ENCODE measurements at places on chromosomes 3 and 15.

DNA sequence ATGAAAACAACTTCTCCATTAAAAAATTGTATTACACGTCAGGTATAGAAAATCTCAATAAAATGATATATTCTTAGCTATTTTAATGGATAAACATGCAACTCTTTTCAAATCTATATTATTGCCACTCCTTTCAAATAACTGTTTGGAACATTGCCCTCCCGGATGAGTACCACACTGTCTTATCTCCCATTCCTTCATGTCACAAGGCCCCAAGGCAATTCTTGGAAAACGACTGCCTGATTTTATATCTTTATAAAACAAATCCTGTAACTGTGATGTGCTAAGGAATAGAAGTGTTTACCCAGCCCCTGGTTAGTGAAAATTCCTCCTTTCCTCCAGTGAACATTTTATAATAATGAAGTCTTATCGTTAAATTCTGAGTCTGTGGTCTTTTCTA is 6.2 kb upstream of the ZNF619 start:
- DNase-seq = no peak

DNA sequence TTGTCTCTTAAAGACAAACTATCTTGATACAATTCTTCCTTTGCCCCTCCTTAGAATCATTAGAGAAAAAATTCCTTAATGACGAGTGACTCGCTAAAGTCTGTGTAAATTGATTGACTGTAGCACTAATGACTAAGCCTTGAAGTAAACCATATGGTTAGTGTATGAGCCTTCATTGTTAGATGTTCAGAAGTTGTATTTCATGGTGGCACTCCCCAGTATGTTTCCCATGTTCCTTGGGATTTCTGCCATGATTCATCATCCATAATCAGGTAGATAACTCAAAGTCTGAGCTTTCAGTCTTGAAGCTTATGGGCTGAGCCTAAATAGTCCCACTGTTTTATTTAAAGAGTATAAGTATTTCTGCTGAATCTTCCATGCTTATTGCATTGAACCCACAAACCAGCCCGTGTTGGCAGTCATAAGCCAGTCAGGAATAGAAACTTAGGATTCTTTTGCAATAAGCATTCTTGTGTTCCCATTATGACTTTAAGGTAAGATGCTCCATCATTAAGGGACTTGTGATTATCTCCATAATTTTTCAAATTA is 371.2 kb upstream of the RARB start:
- no peak for DNase-seq

GRCh38 chr3:40718681-40719080 is 193.9 kb downstream of the ZNF621 start:
- no peak for DNase-seq

DNA sequence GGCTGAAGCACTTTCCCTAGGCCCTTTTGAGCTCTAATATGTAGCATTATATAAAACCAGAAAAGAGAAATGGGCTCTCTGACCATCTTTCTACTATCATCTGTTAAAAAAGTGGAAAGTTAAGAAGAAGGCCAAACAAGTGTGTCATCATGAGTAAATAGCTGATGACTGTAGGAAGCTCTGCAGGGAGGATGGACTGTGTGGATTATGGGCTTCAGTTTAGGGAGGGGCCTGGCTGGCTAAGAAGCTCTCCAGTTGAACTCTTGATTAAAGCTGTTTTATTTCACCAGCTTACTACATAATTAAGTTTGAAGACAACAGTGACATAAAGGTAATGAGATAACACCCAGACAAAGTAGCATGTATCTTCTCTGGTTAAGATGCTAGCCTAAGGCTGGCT is 30.6 kb downstream of the INTS14 start:
- DNase-seq = no peak

- DNase-seq = no peak
Measured at GRCh38 chr15:48541341-48542278, 103.9 kb downstream of the FBN1 start.

- DNase-seq = no peak
Measured at GRCh38 chr3:115689928-115690327, 66.6 kb downstream of the GAP43 start.

GRCh38 chr3:158790901-158791589 is 10.8 kb upstream of the MFSD1 start:
- DNase-seq = no peak

- DNase-seq = no peak
Measured at GRCh38 chr3:119033393-119034255, 1.0 kb downstream of the IGSF11 start.

- no peak for DNase-seq
Measured at GRCh38 chr3:69579306-69580041, 159.8 kb upstream of the MITF start.

DNA sequence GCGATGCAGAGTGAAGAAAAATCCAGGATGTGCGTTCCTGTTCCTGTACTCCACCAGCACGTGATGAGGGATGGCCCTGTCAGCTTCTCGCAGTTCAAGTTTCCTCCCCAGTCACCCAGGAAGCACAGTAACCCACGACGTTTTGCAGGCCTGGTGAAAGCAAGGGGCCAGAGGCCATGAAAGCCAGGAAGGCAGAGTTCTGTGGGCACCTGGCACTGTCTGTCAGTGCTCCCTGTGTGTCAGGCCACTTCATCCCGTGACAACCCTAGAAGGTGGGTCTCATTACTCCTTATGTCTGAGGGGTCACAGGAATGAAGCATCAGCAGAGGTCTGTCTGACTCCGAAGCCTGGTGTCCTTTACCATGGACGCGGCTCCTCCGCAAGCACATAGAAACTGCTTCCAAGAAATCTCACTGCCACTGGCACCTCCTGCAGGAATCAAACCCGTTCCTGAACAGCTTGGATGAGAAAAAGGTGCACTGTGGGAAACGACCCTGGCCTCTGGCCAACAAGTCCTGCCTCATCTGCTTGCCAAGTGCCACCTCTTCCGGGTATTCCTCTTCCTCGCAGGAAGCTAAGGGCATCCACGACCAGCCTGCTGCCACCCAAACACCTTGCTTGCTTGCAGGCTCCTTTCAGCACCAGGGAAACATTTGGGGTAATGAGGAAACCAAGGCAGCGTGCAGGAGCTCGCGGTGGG is 14.6 kb downstream of the RAB43 start:
- DNase-seq = no peak

GRCh38 chr3:34619990-34620389 is 821.6 kb downstream of the PDCD6IP start:
- DNase-seq = no peak

DNA sequence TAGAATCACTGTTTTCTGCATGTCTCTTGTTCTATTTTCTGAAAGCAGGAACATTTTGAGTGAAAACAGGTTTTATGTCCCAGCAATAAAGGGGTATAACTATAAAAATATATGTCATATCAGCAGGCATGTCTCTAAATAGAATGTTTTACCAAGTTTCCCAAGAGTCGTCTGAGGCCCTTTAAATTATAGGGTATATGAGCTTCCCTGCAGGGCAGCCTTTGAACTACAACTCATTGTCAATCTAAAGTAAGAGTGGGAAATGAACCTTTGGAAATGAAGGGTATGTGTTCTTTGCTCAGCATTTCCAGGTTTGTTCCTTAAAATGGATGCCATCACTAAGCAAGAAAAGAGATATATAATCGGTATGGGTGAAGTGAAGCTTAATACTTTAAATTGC is 138.6 kb downstream of the LSAMP start:
- no peak for DNase-seq

DNA sequence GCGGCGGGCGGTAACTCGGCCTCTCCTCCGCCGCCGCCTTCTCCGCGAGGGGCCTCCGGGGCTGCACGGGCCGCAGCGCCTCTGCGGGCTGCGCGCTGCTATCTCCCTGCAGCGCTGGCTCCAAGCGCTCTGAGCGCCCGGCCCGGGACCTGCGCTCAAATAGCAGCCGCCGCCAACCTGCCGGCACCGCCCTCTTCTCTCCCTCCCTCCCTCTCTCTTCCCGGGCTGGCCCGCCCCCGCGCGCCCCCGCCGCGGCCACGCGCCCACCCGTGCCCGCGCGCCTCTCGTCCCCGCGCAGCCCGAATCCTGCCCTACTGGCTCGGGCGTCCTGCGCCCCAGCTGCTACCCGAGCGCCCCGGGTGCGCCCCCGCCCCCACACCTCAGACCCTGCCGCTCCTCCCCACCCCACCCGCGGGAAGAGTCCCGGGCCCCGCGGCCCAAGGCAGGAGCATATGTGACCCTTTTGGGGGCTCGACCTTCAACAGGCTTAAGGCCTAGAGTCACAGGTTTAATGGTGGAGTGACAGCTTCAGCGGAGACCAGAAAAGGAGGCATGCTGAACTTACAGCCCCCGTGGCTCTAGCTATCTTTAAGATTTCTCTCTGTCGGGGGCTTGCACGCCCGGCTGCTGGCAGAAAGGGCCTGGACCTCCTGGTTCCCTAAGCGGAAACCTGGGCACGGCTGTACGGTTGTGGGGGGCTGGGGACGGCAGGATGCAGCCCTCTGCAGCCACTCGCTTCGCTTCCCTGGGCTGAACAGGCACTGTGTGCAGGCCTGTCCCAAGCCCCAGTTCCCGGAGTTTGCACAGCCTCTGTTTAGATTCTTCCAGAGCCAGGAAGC is at the start of gene CACNA2D2:
CACNA2D2 (minus strand) TSS at position 131 of the 839 bp plus-strand sequence. CDS start 211 bp downstream, outside the sequence.
- DNase-seq = no peak

GRCh38 chr15:59501597-59501996 is 63.6 kb downstream of the FAM81A start:
- DNase-seq = peak; percentile 20

DNA sequence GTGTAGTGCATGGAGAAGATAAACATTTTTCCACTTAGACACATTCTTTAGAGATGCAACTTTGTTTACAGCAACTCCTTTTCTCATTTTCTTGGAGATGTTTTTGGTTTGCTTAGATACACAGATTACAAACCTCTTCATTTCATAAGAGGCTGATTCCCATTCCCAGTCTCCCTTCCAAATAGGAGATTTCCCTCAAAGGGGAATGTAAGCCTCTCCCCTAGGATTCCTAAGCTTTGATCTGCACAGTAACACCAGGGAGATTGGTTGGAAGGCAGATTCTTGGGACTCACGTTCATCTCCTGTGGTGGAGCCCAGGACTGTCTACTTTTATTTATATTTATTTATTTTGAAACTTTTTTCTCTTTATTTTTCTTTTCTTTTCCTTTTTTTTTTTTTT is 63.2 kb downstream of the MCTP2 start:
- no peak for DNase-seq

DNA sequence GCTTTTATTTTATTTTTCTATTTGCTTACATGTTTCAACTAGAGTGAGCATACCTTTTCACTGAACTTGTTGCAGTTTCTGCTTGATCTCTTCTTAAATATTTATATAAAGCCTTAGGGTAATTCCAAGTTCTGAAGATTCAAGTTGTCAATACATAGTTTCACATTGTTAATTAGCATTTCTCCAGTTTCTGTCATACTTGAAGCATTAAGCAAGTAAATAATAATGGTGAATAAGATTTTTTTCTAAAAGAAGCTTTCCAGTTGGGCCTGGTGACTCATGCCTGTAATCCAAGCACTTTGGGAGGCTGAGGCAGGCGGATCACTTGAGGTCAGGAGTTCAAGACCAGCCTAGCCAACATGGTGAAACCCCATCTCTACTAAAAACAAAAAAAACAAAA is 53.9 kb downstream of the CALML4 start:
- no peak for DNase-seq

DNA sequence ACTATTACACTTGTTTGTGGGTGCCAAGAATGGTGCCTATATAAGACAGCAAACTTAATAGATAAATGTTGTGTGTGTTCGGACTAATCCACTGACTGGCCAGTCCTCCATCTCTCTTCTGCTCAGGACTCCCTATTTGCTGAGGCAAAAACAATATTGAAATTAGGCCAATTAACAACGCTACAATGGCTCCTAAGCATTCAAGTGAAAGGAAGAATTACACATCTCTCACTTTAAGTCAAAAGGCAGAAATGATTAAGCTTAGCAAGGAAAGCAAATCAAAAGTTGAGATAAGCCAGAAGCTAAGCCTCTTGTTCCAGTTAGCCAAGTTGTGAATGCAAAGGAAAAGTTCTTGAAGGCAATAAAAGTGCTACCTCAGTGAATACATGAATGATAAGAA is 126.9 kb downstream of the CCNL1 start:
- no peak for DNase-seq

- DNase-seq = no peak
Measured at GRCh38 chr3:46372492-46373359, 2.0 kb downstream of the CCR5 start.

DNA sequence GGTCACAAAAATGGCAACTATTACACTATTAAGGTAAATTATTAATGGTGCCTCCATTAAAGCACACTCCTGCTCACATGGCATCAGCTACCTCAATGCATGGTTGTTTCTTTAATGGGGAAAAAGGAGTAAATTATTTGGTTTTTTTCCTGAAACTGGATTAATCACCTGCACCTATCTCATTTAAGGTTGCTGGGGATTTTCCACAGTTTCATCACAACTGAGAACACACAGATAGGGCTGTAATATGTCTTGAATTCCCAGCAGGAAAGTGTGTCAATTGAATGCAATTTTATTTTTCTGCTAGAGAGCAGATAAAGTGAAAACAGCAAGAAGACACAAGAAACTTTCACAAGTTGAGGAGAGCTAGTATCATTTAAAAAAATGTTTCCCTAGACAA is 36.4 kb downstream of the RFTN1 start:
- DNase-seq = no peak

DNA sequence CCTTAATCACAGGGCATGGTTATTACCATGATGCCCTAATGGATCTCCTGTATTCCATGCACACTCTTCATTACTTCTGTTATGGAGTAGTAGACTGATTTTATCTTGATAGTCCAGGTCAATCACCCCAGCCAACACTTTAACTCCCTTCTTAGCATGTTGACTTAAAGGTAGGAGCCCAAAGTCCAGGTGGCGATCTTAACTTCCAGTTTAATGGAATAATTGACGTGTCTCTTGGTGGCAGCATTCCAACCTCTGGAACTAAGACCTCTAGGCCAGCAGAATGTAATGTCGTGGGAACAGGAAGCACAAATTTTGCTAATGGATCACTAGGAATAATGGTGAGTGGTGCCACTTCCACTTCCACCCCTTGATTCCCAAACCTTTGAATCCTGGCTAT is 687.2 kb upstream of the SGO1 start:
- DNase-seq = no peak

DNA sequence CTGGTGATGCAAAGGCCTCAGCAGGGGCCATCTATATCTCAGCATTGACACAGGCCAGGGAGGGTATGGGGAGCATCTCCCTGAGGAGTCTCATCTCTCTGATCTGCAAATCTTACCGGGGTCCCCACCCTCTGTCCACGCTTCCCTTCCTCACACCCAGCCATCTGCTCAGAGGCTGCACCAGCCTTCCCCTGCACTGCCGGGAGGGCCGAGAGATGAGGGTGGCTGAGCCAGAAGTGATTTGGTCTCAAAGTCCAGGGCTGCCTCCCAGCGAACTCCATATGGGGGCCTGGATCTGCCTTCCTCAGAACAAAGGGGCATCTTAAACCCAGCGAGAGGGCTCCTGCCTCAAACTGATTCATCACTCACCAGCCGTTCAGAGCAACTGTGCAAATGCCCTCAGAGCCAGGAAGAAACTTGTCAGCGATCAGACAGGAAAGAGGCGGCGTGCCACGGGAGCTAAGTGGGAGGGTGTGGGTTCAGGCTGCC is 4.6 kb downstream of the IGDCC3 start:
- DNase-seq = no peak

DNA sequence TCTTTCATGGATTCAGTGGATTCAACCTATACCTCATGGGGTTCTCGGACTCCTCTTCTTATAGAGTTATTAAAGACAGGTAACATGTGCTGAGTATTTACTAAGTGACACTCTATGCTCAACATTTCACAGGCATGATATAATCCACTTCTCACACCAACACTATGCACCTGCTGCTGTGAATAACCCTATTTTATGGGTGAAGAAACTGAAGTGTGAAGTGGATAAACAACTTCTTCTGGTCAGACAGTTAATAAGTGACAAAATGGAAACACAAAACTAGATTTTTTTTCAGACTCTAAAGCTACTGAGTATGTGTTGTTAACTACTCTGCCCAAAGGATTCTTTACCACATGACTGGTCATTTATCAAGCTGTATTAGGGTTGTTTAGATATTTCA is 403.5 kb downstream of the DIPK2A start:
- DNase-seq = no peak
